ENCODE measurements at places on chromosomes 5 and 9. TPM values are rescaled to one million over a fixed set of nuclear protein-coding genes. Genes with fewer than 3 reads are reported as not detected.

The C5orf34 gene
- 2.0 TPM for total RNA-seq

The CDH12 gene
- not detected for total RNA-seq

The PCDHGB1 gene
- 1.6 TPM for total RNA-seq

The CDC20B gene
- under 0.01 TPM for total RNA-seq

The PIP5KL1 gene
- 0.60 TPM for total RNA-seq

The SLC6A7 gene
- total RNA-seq = not detected

- no peak for DNase-seq
Measured at GRCh38 chr5:106171708-106172107, 1499.0 kb downstream of the EFNA5 start.

- no peak for DNase-seq
Measured at GRCh38 chr5:171961117-171961516, 45.3 kb downstream of the FBXW11 start.

- DNase-seq = no peak
Measured at GRCh38 chr5:106376522-106376921, 1294.2 kb downstream of the EFNA5 start.

- no peak for DNase-seq
Measured at GRCh38 chr5:42872865-42873264, 61.2 kb upstream of the SELENOP start.

DNA sequence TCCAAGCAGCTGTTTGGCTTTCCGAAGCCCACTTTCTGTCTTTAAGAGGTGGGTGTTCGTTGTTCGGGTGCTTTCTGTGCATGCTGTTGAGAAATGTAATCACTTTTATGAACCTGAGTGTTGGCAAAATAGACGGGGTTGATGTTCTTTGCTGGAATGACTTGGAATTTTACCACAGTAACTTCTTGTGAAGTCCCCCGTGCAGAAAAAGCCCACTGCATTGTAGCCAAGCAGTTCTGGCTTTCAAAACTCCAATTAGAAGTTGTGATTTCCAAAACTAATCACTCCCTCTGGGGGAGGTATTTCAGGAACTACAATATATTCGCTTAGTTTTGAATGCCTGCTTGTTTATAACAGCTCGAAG is 111.1 kb downstream of the PAM start:
- peak; percentile 48 for DNase-seq

GRCh38 chr5:74865804-74866595 is at the start of gene FAM169A:
Gene FAM169A (minus strand): TSS chr5:74866387. CDS start chr5:74841676, 24,711 bp downstream.
- peak; percentile 53 for DNase-seq

DNA sequence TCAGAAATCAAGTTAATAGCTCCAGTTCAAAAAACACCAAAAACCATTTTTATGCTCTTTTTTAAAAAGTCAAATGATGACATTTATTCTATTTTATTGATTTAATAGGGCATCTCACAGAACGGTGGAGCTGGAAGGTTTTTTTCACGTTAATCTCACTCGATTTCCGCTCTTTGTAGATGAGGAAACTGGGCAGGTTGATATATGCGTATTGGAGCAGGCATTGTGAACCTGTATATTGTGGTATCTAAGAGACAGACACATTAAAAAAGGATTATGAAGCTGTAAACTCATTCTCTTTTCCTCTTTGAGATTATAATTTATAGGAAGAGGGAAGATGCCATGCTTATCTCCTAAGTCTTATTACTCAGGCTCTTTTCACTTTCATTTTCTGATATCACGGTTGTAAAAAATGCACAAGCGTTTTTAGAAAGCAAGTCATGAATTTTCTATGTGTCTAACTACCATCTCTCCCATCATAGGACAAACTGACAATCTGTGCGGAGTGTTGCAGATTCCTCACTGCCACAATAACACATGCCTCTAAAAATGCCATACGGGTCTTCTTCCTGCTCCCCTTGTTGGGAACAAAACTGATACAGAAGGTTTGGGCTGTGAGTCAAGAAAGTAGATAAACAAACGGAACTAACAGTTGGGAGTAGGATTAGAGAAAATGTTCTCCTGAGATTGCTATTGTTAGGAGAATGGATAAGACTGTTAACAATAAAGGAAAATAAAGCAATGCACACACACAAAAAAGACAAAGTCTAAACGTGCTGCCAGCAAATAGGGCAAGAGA is 1997.7 kb downstream of the MAT2B start:
- no peak for DNase-seq

DNA sequence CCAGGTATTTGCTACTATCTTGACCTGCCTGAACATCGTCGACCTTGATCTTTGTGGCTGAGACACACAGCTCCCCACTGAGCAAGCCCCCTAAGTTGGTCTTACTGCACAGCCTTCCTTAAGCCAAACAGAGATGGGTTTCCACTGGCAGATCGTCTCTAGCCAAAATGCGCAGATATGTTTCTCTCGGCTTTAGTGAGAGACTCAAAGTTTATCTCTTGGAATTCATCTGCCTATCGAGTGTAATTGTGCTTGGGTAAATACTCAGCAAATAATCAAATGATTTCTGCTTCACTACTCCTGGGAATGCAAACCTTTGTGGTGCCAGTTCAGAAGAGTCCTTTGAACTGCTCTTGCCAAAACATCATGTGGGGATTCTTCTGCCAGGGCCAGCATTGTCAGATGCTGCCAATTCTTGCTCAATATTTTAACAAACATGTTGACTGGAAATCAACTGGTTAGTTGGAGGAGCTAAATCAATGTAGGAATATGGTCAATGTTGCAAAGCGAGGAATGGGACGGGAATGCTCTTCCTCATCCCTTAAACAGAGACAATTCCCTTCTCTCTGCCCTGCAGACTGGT is 141.2 kb upstream of the SLC28A3 start:
- DNase-seq = no peak
